ENCODE measurements at places on chromosomes 5 and 9.

DNA sequence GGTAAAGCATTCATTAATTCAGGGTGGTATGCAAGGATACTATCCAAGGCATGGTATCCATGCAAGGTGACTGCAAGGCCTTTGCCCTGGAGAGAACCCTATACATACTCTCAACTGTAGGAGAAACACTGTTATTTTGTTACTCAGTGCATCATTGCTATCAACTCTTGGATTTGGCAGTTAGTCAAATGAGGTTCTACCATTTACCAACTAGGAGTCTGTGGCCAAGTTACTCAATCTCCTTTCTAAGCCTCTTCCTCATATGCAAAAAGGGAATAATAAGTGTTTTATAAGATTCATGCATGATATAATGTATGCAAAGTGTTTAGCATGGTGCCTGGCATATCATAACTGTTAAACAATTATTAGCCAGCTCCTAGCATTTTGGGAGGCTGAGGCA, 4.0 kb downstream of the PCDHGC3 start:
- no peak for DNase-seq

DNA sequence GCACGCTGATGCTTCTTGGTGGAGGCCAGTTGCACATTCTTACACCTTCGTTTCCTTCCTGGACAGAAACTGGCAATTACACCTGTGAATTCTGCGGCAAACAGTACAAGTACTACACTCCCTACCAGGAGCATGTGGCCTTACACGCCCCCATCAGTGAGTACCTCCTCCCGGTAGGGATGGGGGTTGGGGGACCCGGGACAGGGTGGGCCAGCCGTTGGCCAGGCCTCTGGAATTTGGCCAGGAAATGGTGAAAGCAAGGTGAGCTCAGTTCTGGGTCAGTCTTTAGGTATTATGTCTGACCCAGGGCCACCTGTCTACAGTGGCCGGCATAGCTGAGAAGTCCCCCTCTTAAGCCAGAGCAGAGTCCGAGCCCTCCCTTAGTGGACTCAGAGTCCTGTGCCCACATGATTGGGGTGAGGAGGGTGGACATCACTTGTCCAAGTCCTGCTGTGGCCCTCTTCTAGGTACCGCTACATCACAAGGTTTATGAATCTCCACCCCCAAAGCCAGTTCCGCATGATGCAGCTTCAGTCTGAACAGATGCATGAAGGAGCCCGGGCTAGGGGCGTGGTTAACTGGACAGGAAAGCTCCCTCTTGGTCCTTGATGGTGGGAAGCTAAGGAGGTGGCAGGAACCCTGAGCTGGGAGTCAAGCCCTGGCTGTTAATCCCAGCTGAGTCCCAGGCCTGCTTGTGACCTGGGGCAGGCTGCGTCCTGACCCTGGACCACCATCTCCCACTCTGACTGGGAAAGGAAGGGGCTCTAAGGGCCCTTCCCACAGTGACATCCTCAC, 61.3 kb downstream of the AMBP start:
- peak; percentile 3 for DNase-seq

- DNase-seq = no peak
Observed at GRCh38 chr5:81019748-81020147, 59.6 kb downstream of the RASGRF2 start.

GRCh38 chr9:123435471-123435870, 79.5 kb downstream of the CRB2 start:
- DNase-seq = no peak

DNA sequence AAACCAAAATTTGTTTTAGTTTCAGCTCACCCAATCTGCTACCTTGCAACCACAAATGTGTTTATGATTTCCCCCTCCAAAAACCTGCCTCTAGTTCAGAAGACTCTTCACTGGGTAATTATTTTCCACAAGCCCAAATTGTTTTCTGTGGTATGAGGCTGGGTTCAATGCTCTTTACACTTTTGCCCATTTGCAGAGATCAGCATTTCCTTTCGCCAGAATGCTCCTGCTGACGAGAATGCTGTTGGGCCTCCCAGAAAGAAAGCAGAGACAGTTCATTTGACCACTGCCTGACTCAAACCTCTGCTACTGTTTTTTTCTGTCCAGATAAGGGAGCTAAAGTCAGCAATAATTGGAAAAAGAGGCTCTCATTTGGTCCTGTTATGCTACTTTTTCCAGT, 427.3 kb downstream of the PDE4D start:
- no peak for DNase-seq

Measured in activated CD4-positive, alpha-beta T cell treated with anti-CD3 and anti-CD28 coated beads, Interleukin-2, amount 10 ng/mL, durations not matched to agents 7 days and 5 days (primary cell).